ENCODE measurements at places on chromosomes 7 and 10.

GRCh38 chr10:11322698-11323097 is 288.8 kb downstream of the USP6NL start:
- no peak for DNase-seq

DNA sequence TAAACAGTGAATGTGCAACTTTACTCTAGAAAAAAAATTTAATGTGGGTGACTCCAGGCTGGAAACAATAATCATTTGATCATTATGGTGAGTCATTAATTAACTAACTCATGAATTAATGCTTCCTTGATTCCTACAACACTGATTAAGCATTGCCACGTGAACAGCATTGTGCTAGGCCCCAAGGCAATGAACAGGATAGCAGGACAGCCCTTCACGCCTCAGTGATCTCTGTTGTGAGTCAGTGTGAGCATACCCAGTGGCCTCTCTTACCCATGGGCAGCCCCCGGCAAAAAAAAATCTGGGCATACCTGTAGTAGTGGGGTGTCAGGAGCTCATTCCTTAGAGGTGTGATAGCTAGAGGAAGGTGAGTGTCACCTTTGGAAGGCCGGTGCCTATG is 76.0 kb downstream of the DENND2A start:
- DNase-seq: no peak

DNA sequence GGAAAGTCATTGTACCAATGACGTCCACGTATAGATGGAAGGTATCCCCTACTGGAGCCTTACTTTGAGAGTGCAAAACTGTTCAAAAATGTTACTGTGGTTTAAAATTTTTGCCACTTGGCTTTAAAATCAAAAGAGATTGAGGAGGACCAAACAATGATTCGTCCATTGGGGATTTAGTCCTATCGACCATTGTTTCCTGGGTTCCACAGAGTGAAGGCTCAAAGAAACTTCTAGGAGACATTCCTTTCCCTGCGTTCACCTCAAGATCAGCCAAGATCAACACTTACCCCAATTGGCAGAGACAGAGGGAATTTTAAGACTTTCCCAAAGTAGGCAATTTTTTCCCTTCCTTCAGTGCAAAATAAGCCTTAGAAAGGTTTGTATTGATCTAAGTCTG is 152.3 kb downstream of the NEBL start:
- no peak for DNase-seq

DNA sequence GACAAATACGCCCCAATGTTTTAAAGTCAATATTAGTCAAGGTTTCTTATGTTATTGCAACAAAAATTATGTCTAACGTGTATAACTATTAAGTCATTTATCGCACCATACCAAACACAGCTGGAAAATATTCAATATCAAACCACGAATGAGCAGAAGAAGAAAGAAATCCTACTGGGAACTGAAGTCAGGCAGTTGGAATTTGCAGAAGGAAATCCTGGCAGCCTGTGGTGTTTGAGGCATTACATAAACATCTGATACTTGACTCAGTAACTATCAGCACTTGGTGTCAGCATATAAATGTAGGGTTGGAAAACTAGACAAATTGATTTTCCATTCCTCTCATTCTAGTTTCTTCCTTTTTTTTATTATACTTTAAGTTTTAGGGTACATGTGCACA is 83.4 kb upstream of the NUPR2 start:
- no peak for DNase-seq

- no peak for DNase-seq
Observed at GRCh38 chr7:40646717-40647116, 511.9 kb downstream of the SUGCT start.

- no peak for DNase-seq
Observed at GRCh38 chr10:63206997-63207811, 74.1 kb downstream of the NRBF2 start.

DNA sequence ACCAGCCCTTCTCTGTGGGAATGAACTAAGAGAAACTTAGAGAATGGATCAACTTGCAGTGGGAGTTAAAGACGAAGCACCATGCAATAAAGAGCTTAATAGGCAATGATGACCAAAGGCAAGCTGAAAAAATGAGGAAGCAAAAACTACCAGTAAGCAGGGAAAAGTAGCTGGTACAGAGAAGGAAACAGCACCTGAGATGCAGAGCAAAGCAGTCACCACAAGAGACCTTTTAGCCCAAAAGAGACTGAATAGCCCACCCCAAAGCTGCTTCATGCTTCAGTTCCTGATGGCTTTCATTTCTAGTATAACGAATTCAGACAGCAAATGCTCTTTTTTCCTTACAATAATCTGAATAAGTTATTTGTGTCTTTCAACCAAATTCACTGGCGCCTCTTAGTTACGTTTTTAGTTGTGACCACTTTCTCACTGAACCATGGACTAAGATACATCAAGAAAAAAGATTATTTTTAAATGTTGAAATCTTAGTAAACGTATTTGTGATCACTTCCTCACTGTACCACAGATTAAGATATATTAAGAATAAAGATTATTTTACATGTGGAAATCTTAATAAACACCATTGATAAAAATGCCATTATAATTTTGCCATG is 76.0 kb downstream of the USP6NL start:
- no peak for DNase-seq

DNA sequence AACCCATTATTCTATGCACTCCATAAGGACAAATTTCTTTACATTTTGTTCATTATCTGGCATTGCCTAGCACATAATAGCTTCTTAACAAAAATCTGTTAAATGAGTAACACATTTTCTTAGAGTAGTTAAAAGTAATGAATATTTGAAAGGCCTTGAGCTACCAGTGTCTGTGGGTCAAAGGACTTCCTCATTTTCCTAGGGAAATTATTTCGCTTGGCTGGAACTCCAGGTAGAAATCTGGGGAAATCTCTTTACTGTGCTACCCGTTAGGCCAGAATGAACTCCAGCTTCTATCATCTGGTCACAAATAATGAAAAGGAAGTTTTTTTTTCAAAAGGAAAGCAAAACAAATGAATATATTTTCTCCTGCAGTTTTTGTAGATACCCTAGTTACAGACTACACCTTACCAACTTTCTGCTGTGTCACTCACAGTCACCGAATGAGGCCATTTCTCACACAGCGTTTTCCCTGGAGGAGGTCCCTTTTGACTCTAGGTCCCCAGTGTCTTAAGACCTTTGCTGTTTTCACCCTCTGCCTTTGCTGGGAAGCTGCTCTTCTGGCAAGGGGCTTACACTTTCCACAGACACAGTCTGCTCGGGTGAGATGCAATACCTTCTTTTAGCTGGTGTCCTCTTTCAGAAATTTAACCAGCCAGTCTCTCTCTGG is 1.6 kb downstream of the SAMD9L start:
- DNase-seq: no peak

GRCh38 chr10:46019177-46019528 is 11.3 kb downstream of the NCOA4 start:
- no peak for DNase-seq

GRCh38 chr7:76149847-76150691 is 51.6 kb upstream of the SRRM3 start:
- DNase-seq: no peak

GRCh38 chr7:100093054-100093453 is 4.3 kb downstream of the COPS6 start:
- no peak for DNase-seq

DNA sequence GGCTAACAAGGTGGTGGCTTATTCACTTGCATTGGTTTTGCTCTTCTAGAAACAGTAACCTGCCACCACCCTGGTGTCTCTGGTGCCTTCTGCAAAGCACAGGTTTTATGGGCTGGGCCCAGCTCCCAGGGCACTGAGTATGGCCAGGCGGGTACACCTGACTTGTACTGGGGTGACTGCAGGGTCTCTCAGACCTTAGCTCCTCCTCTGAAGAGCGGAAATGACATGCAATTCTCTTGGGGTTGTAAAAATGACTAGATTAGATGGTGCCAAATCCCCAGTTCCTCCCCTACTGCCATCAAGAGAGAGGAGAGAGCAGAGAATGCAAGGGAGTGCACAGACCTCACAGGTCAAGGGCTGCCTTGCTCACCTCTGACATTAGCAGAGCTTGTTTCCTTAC is 14.7 kb downstream of the ESYT2 start:
- DNase-seq: no peak

DNA sequence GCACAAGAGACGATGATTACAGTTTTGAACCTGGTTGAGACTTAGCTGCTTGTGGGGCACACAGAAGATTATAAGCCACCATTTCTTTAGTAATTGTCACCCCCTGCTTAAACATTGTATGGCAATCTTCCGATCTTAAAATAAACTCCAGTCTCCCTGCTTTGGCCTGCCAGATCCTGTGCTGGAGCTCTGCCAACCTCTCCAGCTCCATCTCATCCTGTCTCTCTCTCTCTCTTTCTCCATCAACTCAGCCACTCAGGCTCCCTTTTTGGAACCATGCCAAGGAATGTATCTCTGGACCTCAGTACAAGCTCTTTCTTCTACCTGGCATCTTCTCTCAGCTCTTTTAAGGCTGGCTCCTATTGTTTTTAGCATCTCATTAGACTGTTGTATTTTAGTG is 1053.2 kb downstream of the REEP3 start:
- DNase-seq: no peak

Data from sigmoid colon (tissue), 7 donors.